ENCODE measurements at places on chromosomes 7 and 10.
A peak's percentile ranks its signal among the peaks of the same experiment; 100 is the strongest.

DNA sequence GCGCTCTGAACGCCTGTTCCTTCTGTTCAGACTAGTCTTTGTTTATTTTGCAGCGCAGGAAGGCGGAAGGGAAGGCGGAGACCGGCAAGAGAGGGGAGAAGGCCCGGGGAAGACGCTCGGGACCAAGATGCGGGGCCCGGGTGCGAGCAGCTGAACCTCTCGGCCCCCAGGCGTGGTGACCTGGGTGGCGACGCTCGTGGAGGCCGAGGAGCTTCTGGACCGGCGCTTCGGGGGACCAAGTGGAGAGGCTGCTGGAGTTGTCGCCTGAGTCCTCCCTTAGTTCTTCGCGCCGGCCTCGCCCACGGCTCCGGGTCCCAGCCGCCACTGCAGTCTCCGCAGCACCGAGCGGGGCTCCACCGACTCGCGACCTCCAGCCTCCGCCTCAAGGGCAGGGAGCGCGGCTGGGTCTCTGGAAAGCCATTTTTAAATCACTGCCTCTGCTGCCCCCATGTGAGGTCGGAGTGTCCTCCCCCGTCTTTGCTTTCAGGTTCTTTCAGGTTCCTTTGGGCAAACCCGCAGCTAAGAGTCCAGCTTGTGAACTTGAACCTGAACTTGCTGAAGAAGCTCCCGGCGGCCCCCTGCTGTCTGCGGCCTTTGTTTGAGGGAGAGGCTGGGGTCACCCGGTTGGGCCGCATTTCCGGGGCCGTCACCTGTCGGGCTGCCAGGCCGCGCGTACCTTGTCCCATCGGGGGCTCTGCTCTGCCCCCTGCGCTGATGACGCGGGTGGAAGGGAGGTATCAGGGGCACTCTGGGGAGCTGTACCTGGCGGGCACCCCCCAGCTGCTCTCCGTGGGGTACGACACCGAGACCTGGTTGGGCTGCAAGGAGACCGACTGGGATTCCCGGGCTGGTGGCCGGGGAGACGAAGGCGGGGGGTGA is 136.0 kb downstream of the KIF20B start:
- DNase-seq: no peak

DNA sequence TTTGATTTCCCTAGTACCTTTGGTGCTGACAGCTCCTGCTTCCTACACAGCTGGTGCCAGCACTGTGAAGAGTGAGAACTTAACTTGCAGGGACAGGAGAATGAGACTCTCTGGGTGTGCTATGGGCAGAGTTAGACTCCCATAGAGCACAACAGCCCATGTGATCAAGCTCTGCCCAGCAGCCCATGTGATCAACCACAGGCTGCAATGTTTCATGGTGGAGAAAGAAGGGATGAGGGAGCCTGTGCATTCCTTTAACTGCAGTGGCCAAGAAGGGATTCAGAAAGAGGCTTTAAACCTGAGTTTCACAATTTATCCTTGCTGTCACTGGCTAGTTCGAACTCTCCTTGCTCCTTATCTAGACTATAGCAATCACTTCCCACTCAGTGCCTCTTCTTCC is 10.0 kb upstream of the MEST start:
- no peak for DNase-seq

DNA sequence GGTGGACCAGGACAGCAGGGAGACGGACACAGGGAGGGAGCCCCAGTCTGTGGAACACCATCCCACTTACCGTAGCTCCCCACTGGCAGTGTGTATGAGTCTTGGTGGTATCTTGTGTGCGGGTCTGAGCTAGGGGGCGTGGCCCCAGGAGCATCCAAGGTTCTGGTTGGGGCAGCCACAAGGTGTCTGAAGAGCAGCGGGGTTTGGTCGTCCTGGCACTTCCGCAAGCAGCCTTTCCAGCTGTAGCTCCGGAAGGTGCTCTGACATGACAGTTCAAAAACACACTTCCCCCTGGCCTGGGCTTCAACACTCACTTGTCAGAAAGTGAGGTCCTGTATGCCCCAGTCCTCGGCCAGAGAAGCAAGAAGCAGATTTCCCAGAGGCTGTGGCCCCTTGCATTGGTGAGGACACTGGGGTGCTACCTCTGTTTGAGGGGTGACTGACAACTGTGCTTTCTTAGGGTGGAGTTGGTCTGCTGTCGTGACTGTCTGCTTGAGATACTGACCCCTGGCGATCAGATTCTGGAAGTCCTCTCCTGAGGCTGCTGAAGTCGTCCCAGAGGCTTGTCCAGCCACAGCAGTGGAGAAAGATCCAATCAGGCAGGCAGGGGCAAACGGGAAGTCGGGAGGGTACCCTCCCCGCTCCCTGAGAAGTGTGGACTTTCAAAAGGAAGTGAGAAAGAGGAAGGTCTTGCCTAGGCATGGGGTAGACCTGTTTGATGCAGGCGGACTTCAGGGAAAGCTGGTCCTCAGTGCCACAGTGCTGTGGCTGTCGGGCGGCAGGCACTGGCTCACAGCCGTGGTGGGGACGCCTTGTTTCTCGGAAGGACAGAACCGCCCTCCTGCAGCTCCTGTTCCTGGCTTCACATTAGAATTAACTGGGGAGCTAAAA is 51.4 kb upstream of the PFKFB3 start:
- peak; percentile 81 for DNase-seq

- no peak for DNase-seq
These were observed 4.6 kb upstream of the SLC13A1 start for GRCh38 chr7:123204206-123204835.

- no peak for DNase-seq
These were observed 99.2 kb upstream of the PCBD1 start for GRCh38 chr10:70987396-70988130.
